Activated CD8-positive, alpha-beta T cell treated with anti-CD3 and anti-CD28 coated beads for 36 hours (primary cell): ENCODE measurements at places on chromosomes 3 and 15. TPM values are rescaled to one million over a fixed set of nuclear protein-coding genes. Genes with fewer than 3 reads are reported as not detected.

NLGN1 gene
- total RNA-seq: not detected

- no peak for DNase-seq
Measured at GRCh38 chr3:35965908-35966307, 326.6 kb downstream of the ARPP21 start.

- no peak for DNase-seq
Measured at GRCh38 chr15:40010686-40011085, 28.3 kb downstream of the SRP14 start.

DNA sequence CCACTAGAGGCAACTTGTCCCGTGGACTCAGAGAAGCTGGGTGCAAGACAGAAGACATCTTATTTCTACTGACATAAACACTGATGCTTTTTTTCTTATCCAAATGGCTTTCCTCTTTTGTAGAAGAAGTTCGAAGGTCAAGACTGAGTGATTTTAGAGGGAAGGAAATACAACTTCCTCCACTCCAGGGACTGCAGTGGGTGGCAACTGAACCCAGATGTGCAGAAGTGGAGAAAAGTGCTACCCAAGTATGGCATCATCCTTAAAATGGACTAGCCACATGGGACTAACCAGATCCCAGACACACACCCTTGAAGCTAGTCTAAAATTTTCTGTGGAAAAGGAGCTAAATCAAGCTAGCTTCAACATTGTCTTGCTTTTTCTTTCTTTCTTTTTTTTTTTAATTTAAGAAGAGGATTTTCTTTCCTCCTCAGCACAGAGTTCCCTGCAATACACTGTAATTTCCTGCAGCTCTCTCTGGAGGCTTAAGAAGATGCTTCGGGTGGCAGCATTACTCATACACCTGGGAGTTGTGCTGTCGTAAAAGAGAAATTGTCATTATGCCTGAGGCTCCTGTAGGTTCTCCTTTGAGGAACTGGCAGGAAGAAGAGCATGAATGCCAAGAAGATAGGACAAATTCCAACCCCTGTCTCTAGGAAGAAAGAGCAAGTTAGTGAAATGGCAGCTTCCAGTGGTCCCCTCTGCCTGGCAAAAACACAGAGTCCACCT lies 3.8 kb upstream of the FRMD4B start:
- DNase-seq: no peak

GRCh38 chr3:134163096-134163495 lies 87.6 kb downstream of the RYK start:
- no peak for DNase-seq
